ENCODE measurements at places on chromosomes 12 and 14. TPM values are rescaled to one million over a fixed set of nuclear protein-coding genes. Genes with fewer than 3 reads are reported as not detected.
A peak's percentile ranks its signal among the peaks of the same experiment; 100 is the strongest.

GRCh38 chr14:99408971-99409289, 71.7 kb downstream of the SETD3 start:
- no peak for DNase-seq

DNA sequence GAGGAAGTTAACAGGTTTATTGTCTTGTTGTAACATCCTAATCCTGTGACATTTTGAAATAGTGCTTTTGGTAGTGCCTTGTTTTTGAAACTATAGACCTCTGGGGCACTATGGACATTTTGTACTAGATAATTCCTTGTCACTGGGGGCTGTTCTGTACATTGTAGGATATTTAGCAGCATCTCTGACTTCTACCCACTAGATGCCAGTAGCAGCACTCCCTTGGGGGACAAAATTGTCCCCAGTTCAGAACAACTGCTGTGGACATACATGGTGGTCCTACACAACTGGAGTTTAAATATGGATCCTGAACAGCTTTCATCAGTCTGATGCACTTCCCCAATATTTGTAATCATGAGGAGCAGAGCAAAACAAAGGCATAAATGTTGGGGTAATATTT, 264.7 kb downstream of the RAD51B start:
- peak; percentile 15 for DNase-seq

Gene GLI1
- total RNA-seq = 2.0 TPM

- no peak for DNase-seq
Observed at GRCh38 chr12:89156340-89156739, 196.0 kb downstream of the DUSP6 start.

DNA sequence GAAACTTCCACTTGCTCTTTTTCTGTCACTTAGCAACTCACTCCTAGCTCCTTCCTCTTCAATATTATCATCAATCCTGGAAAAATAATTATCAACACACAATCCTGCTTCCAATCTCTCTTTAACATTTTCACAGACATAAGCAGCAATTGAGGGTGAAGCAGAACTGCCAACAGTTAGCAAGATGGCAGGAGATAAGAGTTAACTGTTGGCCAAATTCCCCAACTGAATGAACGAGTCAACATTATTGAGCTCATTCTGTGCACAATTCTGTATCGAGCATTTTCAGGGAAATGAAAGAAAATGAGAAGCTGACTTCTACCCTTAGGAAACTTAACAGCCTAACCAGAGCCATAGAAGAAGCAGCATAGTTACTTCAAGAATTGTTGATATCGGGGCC, 152.0 kb downstream of the KCNA5 start:
- DNase-seq = no peak

DNA sequence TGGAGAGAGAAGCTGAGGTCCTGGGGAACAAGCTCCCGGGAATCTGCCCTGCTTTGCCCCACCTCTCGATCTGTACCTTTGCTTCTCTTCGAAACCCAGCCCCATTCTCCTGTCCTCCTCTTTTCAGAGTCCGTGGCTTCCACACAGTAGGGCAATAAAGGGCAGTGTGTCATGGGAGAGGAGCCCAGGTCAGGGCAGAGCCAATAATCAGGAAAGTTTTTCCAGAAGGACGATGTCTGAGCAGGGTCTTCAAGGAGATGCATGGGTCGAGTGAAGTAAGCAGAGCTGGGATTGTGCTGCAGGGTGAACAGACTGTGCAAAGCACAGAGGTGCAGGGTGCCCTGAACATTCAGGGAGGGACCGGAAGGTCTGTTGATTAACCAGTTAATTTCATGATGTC, 22.1 kb upstream of the SERPINA4 start:
- DNase-seq = no peak

Data from HFFc6 (cell line).